Epithelial cell of proximal tubule (primary cell): ENCODE measurements at places on chromosomes 5 and 9. TPM values are rescaled to one million over a fixed set of nuclear protein-coding genes. Genes with fewer than 3 reads are reported as not detected.

The PIP5KL1 gene
- total RNA-seq: 0.87 and 6.9 TPM in 2 replicates

The LHX3 gene
- total RNA-seq: not detected in 2 replicates

The IFNA21 gene
- not detected in 2 replicates for total RNA-seq

The PHF24 gene
- 0.12 TPM in 1 of 2 replicates, not detected in the other for total RNA-seq

The SPATA31A3 gene
- not detected in 2 replicates for total RNA-seq

The AFAP1L1 gene
- 17.2 and 27.2 TPM in 2 replicates for total RNA-seq

The ADAMTS6 gene
- 3.5 and 12.1 TPM in 2 replicates for total RNA-seq

The CRHBP gene
- total RNA-seq: 0.94 TPM in 1 of 2 replicates, not detected in the other

The ACOT12 gene
- not detected in 2 replicates for total RNA-seq

The FBXL7 gene
- 4.7 and 5.6 TPM in 2 replicates for total RNA-seq

The PLAC8L1 gene
- total RNA-seq: 0.58 TPM in 1 of 2 replicates, not detected in the other

The G3BP1 gene
- total RNA-seq: 118 and 194 TPM in 2 replicates

The ACSL6 gene
- 0.35 TPM in 1 of 2 replicates, not detected in the other for total RNA-seq

The BTNL8 gene
- not detected in 2 replicates for total RNA-seq
